ENCODE measurements at places on chromosomes 2 and 18. TPM values are rescaled to one million over a fixed set of nuclear protein-coding genes. Genes with fewer than 3 reads are reported as not detected.

Gene GKN1
- not detected for total RNA-seq

Gene UGT1A10
- not detected for total RNA-seq

Gene SUPT7L
- 40.2 TPM for total RNA-seq

Gene ANKRD62
- total RNA-seq, result not detected

Gene ITGA6
- 0.17 TPM for total RNA-seq

Gene LCT
- 0.10 TPM for total RNA-seq

Gene GRHL1
- total RNA-seq, result 0.76 TPM

Gene SMIM21
- total RNA-seq, result not detected

Gene KCNK3
- total RNA-seq, result not detected

Gene UBXN2A
- 14.2 TPM for total RNA-seq

Gene RAPH1
- not detected for total RNA-seq

Gene METTL8
- 58.6 TPM for total RNA-seq

Gene WDR54
- 39.0 TPM for total RNA-seq

Gene TPO
- total RNA-seq, result not detected

Gene PXDN
- total RNA-seq, result 1.4 TPM

Gene B3GNT7
- 14.3 TPM for total RNA-seq

Gene IL36A
- not detected for total RNA-seq

Gene C1QL2
- not detected for total RNA-seq

Gene APLF
- total RNA-seq, result 6.3 TPM

Gene NAPG
- total RNA-seq, result 31.8 TPM

Gene CFC1
- not detected for total RNA-seq

Gene CPO
- not detected for total RNA-seq

Gene IL36B
- total RNA-seq, result not detected
